IMR-90 (cell line): ENCODE measurements at places on chromosomes 4 and X. TPM values are rescaled to one million over a fixed set of nuclear protein-coding genes. Genes with fewer than 3 reads are reported as not detected.
A peak's percentile ranks its signal among the peaks of the same experiment; 100 is the strongest.

DNA sequence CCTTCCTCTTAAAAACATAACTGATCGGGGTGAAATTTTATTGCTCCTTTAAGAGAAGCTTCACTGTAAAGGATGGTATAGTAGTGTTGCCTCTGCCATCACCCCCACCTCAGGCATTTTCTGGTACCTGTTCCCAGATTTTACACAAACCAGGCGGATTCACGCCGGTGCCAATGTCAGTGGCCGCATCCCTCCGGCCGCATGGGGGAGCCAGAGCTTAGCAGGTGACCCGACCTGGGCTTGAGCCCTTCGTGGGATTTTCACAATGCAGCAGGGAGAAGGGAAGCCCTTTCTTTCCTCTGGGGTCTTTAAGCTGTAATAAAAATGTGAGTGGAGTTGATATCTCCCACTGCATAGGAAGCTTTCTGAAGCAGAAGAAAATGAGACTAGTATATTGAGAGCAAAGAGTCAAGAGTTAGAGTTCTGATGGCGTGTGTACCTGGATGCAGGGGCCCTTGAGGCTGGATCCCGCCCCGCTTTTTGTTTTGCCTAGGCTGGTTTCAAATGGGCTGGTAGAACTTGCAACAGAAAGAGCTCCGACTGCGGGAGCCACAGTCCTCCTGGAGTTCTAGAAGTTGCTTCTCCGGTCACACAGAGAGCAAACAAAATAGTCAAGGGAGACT, 59.4 kb downstream of the POLR2B start:
- DNase-seq, result peak; percentile 55

GRCh38 chr4:168433571-168433970, 46.7 kb downstream of the DDX60L start:
- peak; percentile 9 for DNase-seq

DNA sequence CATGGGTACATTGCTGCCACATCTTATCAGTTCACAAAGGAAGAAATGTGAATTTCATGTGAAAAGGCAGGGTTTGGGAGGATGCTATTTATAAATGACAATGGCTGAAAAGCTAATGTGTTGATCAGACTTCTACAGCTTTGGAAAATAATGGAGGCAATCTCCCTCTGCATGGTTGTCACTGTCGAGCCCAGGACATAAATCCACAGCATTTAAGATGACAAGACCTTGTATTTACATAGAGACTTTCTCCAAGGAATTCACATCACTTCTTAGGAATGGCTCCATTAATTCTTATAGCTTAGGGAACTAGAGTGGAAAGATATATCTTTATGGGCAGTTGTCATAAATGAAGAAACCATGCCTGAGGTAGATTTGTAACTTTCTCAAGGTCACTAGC, 66.7 kb downstream of the CBLL2 start:
- DNase-seq, result no peak

DNA sequence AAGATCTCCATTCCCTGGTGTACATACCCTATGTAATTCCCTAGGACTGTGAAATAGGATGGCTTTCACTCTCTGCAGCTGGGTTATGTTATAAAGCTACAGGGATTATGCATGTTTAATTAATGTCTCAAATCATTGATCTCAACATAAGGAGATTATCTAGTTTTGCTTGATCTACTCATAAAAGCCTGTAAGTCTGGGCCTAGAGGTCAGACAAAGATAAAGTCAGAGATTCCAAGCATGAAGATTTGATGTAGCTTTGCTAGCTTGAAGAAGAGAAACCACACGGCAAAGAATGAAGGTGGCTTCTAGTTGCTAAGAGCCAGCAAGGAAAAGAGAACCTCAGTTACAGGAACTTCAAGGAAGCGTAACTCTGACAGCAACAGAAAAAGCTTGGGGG, 456.9 kb downstream of the CCSER1 start:
- DNase-seq, result no peak

DNA sequence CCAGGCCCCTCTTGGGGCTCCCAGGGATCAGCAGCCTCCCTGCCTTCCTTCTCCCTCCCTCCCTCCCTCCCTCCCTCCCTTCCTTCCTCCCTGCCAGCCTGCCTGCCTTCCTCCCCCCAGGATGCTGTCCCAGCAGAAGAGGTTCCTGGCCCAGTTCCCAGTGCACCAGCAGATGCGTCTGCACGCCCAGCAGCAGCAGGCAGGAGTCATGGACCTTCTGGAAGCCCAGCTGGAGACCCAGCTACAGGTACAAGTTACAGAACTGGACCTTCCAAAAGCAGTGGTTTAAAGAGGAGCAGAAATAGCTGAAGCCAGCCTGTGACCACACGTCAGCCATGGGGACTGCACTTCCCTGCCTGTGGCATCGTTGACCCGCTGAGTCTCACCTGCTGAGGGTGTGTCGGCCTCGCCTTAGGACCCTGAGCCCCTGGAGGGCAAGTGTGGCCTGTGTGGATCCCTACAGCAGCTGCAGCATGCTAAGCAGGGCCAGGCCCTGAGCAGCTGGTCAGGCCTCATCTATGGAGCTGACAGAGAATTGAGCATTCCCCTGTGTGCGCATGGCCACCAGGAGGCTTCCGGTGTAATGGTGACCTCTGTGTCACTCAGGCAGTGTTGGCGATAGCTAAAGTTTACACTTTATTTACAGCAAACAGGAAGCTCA, 84.7 kb downstream of the CRMP1 start:
- peak; percentile 46 for DNase-seq

DNA sequence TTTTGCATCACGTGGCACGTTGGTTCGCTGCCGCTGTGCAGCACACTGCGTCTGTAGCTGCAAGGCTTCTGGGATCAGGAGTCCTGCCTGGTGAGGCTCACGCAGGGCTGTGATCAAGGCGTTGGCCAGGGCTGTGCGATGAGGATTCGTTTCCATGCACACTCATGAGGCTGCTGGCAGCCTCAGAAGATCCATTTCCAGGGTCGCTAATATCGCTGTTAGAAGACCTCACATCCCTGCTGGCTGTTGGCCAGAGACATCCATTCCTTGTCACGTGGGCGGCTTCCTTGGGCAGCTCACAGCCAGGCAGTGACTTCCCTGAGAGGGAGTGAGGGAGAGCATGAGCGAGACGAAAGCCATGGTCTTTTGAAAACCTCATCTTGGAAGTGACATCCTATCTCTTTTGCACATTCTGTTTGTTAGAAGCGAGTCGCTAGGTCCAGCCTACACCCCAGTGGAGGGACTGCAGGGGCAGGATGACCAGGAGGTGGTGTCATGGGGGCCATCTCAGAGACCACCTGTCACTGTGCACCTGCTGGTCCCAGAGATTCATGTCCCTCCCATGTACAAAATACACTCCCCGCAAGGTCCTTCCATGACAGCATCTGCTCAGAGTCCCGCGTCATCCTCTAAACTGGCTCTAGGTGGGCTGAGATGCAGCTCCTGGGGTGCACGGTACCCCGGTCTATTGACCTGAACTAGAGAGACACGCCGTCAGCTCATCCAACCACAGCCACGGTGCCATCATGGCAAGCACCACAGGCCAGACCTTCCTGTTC, 12.2 kb downstream of the RGS12 start:
- DNase-seq, result peak; percentile 52

- DNase-seq, result no peak
Measured at GRCh38 chr4:2168469-2169319, 73.2 kb downstream of the HAUS3 start.

DNA sequence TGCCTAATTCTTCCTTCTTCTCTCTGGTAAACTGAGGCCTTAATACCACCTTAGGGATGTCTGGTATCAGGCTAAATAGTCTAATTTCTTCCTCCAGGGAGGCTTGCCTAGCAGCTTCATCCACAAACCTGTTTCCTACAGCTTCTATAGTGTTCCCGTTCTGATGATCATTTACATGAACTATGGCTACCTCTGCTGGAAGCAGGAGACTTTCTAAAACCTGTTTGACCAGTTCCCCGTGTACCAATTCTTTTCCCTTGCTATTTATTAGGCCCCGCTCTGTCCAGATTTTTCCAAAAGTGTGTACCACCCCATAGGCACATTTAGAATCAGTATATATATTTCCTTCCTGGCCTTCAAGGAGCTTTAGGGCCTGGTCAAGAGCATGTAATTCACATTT, 5.8 kb upstream of the USP38 start:
- no peak for DNase-seq

DNA sequence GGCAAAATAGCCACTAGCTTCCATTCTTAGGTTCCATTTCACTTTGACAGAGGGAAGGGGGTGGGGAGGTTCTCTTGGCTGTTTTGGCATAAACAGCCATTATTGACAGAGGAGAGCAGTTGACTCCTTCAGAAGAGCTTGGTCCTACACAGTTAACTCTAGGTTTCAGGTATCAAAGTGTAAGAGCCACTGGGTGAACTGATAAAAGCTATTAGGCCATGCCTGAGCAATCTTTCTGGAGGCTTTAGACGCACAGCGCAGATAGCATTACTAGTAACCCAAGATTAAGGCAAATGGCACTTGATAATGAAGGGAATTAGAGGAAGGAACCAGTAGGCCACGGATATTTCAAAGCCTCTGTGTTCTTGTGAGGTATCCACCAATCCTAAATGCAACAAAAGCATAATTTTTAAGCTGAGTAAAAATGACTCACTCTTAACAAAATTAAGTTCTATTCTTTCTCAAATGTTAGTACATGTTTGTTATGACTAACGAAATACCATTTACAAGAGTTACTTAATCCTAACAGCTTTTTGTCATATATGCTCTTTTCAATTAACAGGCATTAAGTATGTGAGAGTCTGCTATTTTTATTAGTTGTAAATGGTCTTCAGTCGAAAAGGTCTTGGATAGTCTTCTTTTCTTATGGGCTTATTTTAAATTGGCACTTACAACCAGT, 53.6 kb downstream of the SLC7A11 start:
- DNase-seq, result peak; percentile 39

DNA sequence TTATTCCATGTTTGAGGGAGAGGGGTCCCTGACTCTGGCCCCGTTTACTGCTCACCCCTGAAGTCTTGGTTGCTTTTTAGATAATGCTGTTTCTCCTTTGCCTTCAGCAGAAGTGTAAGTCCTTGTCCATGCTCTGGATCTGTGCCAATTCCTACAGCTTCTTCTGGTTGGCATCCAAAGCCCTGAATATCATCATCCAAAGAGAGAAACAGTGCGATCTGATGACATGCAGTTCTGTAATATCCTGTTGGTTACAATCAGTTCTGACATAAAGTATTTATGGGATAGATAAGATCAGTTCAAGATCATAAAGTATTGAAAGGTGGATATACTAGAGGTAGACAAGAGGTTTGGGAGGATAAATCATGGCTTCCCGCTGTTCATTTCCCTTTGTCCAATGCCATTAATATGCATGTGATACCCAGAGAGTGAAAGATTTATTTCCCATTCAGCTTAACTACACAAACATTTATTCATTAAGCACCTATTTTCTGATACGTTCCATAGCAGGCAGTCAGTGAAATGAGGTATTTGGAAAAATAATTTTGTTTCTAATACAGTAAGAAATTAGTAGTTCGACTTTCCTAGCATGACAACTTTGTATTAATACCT, 53.2 kb upstream of the TMEM150C start:
- no peak for DNase-seq

- no peak for DNase-seq
Measured at GRCh38 chrX:39157796-39158195, 356.5 kb downstream of the MID1IP1 start.

- DNase-seq, result no peak
Measured at GRCh38 chrX:319579-320125, 1.1 kb upstream of the GTPBP6 start.

GRCh38 chrX:82692991-82693390, 815.1 kb upstream of the POU3F4 start:
- DNase-seq, result no peak

DNA sequence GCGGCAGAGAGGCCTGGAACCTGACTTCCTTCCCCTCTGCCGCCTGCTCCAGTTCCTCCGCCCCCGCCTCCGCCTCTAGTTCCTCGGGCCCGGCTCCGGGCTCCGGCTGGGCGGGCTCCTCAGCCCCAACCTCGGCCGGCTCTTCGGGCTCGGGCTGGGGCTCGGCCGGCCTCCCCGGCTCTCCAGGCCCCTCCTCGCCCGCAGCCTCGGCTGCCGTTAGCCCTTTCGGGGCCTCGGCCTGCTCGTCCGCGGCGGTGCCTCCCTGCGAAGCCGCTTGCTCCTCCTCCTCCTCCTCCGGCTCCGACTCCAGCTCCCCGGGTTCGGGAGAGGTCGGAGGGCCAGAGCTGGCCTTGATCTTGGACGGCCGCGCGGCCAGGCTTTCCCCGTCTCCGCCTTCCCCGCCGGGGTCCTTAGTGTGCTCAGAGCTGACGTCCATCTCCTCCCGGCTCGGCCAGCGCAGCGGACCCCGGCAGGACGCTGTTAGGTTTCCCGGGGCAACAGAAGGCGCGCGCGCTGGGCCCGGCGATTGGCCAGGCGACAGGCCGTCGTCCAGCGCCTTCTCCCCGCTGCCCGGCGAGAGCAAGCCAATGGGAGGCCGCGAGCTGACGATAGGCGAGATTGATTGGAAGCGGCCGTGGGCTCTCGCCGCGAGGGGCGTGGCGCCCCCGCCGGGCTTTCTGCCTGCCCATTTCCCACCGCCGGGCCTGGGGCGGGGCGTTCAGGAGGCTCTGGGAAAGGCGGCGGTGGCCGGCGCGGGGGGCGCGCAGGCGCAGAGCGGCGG, 479 bp upstream of the TADA2B start:
- peak; percentile 97 for DNase-seq

DNA sequence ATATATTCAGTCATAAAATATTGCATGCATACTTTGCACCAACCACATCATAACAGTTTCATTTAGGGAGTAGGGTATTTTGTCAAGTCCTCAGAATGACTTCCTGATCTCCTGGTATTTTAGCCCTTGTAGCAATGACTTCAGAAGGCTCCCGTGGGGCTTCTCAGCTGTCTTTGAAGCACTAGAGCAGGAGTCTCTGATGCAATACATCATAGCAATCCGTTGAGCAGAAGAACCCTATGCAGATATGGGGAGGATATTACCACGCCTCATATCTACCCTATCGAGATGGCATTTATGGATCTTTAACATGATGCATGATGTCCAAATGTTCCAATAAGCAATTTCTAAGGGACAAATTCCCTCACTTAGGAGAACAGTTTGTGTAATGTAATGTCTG, 373.7 kb upstream of the FTHL17 start:
- DNase-seq, result no peak

- no peak for DNase-seq
Measured at GRCh38 chr4:80578001-80578400, 242.5 kb downstream of the CFAP299 start.

- DNase-seq, result peak; percentile 24
Measured at GRCh38 chr4:57051095-57051494, 59.1 kb downstream of the IGFBP7 start.

GRCh38 chr4:105088110-105088879, 58.4 kb upstream of the TET2 start:
- DNase-seq, result peak; percentile 98

DNA sequence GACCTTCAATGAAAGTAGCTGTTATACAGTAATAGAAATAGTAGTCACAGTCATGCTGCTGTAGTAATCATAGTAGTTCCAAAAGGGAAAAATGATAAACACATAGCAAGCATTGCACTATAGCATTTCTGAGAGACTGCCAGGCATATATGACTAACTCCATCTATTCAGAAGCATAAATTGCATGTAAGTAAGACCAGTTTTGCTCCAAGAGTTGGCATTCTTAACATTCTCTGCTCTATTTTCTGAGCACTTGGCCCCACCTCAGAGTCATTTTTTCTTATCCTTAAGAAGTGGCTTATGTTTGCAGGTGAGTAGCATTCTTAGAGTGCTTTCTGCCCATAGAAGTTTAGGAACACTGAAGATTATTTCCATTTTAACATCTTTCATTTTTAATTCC, 490.3 kb upstream of the TECRL start:
- no peak for DNase-seq

The KIT gene
- total RNA-seq, result 5.9 and 6.9 TPM in 2 replicates

The CCDC110 gene
- 0.90 and 1.4 TPM in 2 replicates for total RNA-seq

The RAB41 gene
- total RNA-seq, result not detected in 2 replicates

The SMR3A gene
- not detected in 2 replicates for total RNA-seq

The NR3C2 gene
- 1.9 and 2.3 TPM in 2 replicates for total RNA-seq

The CHRDL1 gene
- total RNA-seq, result 0.28 and 0.36 TPM in 2 replicates

The TCP11X2 gene
- not detected in 2 replicates for total RNA-seq

The RAB39B gene
- 0.54 and 0.56 TPM in 2 replicates for total RNA-seq

The HTRA3 gene
- 1.1 and 1.3 TPM in 2 replicates for total RNA-seq
